ENCODE measurements at places on chromosomes 16 and 17. TPM values are rescaled to one million over a fixed set of nuclear protein-coding genes. Genes with fewer than 3 reads are reported as not detected.

DNA sequence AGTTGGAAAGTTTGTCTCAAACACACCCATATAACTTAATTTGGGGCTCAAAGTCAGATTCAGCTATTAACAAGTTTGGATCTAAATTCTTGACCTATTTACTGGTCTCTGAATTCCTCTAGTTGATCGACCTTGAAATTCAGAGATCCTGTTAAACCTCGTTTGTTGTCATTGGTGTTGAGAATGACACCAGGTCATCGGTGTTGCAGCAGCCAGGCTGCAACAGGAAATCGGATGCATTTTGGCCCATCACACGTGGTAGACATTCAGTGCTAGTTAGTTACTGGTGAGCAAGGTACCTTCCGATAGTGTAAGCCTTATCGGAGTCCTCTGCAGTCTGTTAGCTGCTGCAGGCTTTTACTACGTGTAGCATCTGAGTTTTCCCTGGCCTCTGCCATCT is 82.3 kb downstream of the WWP2 start:
- DNase-seq: no peak

The PPY gene
- total RNA-seq: not detected

DNA sequence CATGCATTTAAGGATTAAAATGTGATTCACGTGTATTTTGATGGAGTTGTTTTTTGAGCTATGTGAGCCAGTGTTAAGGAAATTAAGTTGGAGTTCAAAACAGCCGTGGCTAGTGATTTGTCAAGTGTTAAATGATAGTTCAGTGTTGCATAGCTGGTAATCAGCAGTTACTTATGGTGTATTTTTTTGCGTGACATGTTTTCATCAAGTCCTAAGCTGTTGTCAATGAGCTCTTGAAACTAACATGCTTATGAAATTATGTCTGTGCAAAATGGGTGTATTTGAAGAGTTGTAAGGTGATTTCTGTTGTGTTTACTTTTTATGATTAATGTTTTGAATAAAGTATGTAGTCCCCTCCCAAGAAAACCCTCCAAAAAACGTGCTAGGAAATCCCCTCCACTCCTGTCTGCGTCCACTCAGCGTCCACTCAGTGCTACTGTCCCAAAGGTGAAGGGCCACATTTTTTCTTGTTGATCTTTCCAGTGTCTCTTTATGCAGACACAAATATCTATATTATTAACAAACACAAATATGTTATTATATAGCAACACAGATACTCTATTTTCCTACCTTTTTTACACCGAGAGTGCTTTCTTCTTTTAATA is 30.0 kb downstream of the USP10 start:
- DNase-seq: no peak

GRCh38 chr16:41439-42068 is 11.9 kb downstream of the POLR3K start:
- DNase-seq: no peak

The ZNF469 gene
- total RNA-seq: 0.31 TPM

The CSF3 gene
- 0.16 TPM for total RNA-seq

GRCh38 chr16:81296631-81297030 is 18.1 kb upstream of the GAN start:
- DNase-seq: no peak

GRCh38 chr17:79988185-79988971 is 47.3 kb downstream of the TBC1D16 start:
- no peak for DNase-seq

The DNAI2 gene
- not detected for total RNA-seq

The COPRS gene
- total RNA-seq: 26.2 TPM

The TNFSF13 gene
- 0.31 TPM for total RNA-seq

DNA sequence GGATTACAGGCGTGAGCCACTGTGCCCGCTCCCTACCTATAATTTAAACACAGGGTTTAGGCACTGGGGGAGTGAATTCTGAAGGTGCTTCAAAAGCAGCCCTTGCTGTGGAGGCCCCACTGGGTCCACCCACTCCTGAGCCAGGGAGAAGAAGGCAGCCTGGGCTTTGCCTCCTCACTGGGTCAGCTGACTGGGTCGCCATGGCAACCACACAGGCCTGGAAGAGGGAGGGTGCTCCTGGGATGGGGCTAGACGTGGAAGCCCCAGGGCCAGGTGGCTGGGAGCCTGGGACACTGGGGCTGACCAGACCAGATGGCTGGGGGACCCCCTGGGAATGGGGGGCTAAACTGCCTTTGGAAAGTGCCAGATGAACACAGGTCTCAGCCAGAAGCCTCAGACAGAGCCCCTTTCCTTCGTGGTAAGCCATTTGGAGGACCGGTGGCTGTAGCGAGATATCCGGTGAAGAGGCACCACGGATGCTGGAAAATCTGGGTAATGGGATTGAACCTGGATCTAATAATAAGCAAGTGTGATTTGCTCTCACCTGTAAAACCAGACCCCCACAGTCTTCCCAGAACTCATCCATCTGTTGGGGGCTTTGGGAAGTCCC is 32.9 kb downstream of the TRARG1 start:
- no peak for DNase-seq

The CPHXL2 gene
- not detected for total RNA-seq

- no peak for DNase-seq
Measured at GRCh38 chr17:46212634-46213435, 19.6 kb upstream of the KANSL1 start.

The SDK2 gene
- total RNA-seq: 6.9 TPM

DNA sequence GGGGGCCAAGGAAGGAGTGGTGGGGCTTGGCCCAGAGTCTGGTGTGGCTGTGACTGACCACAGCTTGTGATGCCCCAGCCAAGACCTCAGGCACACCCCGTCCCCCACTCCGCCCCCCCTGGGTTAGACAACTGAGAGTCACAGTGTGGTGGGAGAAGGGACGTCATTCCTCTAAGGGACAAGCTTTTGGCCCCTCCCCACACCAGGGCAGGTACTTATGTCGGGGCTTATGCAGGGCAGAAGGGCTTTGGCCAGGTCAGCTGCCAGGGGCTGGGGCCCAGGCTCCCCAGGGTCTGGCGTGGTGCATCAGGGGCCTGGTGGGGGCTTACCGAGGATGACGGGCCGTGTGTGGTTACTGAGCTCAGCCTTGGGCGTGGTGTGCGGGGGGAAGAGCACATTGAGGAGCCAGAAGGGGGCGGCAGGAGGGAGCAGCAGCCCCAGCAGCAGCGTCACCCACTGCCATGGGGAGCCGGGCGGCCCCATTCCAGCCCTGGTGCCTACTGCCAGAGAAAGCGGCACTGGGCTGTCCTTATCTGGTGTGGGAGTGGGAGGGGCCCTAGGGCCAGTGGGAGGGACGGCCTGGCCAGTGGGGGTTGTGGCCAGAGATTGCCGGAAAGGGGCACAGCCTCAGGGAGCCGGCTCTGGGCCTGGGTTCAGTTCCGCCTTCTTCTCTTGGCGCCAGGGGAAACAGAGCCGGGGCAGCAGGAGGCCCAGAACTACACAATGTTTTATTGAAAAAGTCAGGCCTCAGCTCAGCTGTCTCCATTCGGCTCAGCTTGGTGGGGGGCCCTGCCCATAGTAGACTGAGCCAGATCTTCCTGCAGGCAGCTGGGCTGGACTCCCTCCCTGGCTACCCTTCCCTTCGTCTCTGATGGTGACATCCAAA is at the start of gene LCAT:
Gene LCAT (minus strand): TSS at position 502 of the 886 bp plus-strand sequence. CDS start 19 bp downstream, at position 483.
- DNase-seq: peak; percentile 75

The PLD6 gene
- total RNA-seq: 9.2 TPM

GRCh38 chr17:60435244-60436167 is 13.2 kb downstream of the CHCT1 start:
- DNase-seq: peak; percentile 43

GRCh38 chr17:7019367-7019766 is 3.5 kb upstream of the BCL6B start:
- DNase-seq: no peak

The POLR2C gene
- total RNA-seq: 52.7 TPM

DNA sequence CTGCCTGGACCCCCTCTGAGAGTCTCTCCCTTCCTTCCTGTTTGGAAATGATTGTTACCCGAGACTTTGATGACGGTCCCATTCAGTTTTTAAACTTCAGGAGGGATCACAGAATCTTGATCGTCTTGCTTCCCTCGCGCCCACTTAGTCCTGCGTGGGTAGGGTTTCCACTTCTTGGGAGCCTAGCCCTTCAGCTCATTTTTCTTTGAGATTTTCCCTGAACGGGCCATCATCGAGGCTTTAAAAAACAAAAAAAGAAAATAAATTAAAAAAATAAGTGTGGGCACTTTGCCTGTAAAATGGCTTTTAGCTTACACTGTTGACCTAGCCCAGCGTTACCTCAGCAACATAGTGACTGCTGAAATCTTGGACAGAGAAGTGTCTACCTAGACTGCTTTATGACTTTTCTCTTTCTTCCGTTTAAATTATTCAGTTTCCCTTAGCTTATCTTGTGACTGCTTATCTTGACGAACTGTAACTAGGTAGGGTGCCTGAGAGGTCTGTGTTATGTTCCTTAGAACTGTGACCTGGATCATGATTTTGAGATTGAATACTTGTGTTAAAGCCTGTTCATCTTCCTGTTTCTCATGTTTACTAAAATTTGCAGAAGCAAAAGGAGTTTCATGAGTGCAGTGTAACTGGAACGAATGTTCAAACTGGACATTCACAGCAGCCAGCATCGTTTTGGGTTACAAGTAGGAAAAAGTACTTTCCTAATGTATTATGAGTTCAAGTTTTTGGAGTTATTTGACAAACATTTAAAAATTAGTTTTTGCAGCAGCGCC is 874 bp downstream of the WWP2 start:
- no peak for DNase-seq

The FOXC2 gene
- 0.62 TPM for total RNA-seq

GRCh38 chr17:29557739-29558116 is 9.1 kb downstream of the ABHD15 start:
- no peak for DNase-seq

GRCh38 chr16:4517812-4518680 is 20.5 kb downstream of the CDIP1 start:
- DNase-seq: no peak

- DNase-seq: no peak
Measured at GRCh38 chr16:83831456-83831987, 23.7 kb downstream of the HSBP1 start.

- no peak for DNase-seq
Measured at GRCh38 chr17:56913000-56913311, 893 bp downstream of the TRIM25 start.

The G6PC1 gene
- not detected for total RNA-seq

The SALL1 gene
- total RNA-seq: 4.4 TPM

DNA sequence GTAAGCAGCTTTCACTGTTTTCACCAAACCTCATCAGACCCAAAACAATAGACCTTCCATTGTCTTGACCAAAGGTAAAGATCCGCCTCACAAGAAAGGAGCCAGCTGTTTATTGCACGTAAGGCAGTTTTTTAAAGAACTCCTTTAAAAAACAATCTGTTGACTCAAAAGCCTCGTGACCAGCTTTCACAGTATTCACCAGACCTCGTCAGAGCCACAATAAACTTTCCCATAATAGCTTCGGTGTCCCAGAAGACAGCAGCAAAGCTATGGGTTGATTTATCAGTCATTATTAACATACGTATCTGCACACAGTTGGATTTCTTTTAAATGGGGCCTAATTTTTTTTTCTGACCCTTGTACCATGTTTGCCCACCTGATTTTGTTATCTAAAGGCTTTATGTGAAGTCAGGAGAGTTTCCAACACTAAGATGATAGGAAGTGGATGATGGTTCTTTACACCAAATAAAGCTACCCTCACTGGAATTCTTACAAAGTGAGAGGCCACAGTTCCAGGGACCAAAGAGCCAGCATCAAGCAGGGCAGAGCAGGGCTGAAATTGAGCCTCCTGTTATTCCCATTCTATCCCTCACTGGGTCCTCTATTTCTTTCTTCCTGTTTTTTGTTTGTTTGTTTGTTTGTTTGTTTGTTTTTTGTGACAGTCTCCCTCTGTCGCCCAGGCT is 17.6 kb upstream of the HELZ start:
- DNase-seq: no peak

The WNT9B gene
- total RNA-seq: not detected
